Activated naive CD8-positive, alpha-beta T cell treated with anti-CD3 and anti-CD28 coated beads, Interleukin-2, amount 10 ng/mL, durations not matched to agents 7 days and 5 days (primary cell): ENCODE measurements at places on chromosomes 13 and 19.

- DNase-seq = no peak
Measured at GRCh38 chr19:28294395-28294794, 918.6 kb downstream of the UQCRFS1 start.

DNA sequence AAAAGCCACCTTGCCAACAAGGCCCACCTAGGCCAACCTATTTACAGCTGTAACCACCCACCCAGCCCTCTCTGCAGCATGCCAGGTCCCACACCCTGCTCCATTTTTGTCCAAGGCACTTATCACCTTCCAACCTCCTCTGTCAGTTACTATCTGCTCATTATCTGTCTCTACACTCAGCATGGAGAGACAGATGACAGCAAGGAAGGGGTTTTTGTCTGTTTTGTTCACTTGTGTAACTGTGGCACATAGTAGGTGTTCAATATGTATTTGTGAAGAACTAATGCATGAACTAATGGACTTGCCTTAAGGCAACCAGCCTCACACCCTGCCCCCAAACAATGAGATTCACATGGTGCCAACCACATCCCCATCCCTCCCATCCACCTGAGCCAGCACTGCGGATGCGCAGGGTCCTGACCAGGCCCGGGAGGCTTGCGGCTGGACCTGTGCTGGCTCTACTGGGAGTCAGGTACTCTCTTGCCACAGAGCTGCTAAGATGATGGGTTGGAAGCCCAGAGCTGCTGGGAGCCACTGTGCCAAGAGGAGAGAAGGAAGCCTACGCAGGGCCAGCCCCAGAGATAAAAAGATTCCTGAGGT is 17.3 kb downstream of the DEDD2 start:
- no peak for DNase-seq

DNA sequence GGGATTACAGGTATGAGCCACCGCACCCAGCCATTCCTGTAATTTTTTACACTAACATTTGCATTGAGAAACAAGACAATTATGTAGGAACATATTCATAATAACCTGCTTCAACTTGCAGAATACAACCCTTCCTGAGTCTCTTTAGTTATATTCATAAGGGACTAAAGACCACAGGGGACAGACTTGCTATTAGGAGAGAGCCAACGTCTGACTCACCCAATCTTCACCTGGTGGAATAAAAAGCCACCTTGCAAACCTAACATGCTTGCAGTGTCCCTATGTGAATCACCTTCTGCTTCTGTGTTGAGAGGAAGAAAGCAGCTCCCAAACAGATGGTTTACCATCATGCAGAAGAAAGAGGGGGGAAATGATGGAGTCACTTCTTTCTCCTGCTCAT is 456.1 kb downstream of the PCDH9 start:
- no peak for DNase-seq

DNA sequence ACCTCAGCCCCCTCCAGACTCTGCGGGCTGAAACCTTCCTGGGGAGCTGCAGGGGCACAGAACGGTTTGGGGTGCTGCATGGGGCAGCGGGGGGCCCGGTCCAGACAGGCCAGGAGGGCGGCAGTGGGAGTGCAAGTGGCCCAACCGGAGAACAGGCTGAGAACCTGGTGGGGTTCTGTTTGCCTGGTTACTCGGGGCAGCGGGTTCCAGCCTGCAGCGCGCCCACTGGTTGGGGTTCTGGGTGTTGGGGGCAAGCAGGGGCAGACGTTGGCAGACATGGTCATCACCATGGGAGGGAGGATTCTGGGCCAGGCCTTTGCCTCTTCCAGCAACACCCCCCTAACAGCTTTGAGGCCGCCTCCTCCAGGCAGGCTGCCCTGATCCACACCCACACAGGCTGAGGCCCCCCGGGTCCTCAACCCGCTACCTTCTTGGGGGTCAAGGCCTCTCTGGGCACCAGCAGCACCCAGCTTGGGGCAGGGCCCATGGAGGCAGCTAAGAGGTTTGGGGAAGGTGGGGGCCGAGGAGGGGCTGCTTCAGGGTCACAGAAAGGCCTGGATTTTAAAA is at the start of gene PRR22:
PRR22 (minus strand) TSS at position 166 of the 567 bp plus-strand sequence; CDS start at position 80, 86 bp downstream.
- no peak for DNase-seq

- no peak for DNase-seq
Measured at GRCh38 chr19:33282036-33282671, 20.2 kb downstream of the CEBPA start.

- peak; percentile 48 for DNase-seq
Measured at GRCh38 chr19:12833738-12834565, 427 bp downstream of the RTBDN start.
